ENCODE measurements at places on chromosomes 2 and 18.

DNA sequence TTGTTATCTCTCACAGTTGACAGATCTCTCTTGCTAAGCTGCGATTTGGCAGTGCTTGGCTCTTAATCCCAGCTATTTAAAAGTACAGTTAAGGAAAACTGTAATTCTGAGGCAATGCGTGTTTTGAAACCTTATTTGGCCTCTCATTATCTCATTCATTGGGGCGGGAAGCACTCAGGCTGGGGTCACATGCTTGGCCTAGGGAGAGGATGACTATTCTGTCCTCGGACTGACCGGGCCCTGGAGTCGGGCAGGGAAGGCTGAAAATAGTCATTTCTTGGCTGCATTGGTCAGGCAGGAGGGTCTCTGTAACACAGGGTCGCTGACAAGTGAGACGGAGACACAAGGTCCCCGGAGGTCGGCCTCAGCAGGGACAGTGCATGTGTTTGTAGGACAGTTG, 20.2 kb upstream of the EMILIN2 start:
- no peak for DNase-seq

DNA sequence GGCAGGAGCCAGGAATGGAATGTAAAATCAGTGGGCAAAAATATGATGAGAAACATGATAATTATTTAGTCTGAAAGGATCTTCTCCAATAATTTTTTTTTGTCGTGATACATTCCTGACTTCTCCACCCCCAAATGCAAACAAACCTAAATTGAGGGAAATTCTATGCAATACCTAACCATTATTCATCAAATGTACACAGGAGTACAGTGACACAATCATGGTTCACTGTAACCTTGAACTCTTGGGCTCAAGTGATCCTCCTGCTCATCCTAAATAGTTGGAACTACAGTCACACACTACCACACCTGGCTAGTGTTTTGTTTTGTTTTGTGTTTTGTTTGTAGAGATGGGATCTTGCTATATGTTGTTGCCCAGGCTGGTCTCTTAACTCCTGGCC, 46.5 kb downstream of the RAB10 start:
- no peak for DNase-seq

DNA sequence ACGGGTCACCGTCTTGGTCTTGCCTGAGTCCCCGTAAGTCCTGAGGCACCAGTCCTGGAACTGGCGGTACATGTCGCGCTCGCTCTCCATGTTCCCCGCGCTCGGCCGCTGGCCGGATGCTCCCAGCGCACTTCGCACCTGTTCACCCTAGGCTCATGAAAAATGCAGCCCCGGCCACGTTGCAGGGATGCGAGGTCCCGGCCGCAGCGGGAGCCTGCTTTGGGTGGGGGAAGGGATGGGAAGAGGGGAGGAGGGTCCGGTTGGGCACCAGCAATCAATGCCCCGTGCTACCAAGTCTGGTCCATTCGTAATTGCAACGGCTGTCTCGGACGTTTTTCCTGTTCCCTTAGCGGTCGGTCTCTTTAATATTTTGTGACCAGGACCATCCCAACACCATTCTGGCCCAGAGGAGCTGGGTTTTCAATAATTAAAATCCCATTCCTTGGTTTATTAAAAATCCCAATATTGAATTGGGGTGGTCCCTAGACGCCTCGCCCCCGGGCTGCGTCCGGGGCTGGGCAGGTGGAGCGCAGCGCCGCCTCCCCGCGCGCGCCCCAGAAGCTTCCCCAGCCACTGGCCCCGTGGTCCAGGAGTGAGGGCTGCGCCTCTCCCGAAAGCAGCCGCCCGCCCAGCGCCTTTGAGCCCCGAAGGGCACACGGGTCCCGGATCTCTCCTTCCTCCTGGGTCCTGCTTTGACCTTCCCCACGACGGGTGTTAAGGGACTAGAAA, 1.4 kb downstream of the NOL4 start:
- no peak for DNase-seq

DNA sequence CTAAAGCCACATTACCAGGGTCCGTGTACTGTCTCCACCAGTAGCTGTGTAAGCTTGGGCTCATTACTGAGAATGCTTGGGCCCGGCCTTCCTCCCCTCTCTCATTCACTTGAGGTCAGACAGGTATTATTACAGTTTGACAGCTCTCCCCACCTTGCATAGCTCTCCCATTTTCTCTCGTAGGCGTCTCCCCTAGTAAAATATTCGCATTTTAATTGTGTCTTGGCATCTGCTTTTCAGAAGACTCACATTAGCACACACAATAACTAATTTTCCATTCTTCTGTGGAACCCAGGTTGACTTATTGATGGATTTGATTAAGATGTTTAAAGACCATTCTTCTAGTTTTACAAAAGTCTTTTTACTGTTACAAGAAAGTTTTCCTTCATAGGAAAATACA, 71.1 kb upstream of the CYP20A1 start:
- DNase-seq, result no peak

GRCh38 chr18:50190236-50190635, 4.7 kb downstream of the MYO5B start:
- no peak for DNase-seq

DNA sequence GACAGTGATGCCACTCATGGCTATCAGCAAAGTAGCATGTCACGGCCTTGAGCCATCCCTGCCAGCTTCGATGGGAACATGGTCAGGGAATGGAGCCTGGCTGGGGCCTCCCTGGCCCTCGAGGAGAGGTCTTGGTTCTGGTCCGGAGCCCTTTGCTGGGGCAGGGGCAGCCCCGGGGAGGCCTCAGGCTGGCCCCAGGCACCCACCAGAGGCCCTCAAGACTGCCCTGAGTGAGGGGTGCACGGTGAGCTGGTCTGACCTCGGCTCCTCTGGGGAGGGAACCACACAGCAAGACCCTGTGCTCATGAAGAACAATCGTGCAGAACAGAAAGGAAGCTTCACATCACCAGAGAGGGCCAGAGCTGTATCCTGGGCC, 75.2 kb upstream of the OTOS start:
- no peak for DNase-seq

- DNase-seq, result no peak
Measured at GRCh38 chr2:137435162-137435561, 529.1 kb upstream of the HNMT start.

DNA sequence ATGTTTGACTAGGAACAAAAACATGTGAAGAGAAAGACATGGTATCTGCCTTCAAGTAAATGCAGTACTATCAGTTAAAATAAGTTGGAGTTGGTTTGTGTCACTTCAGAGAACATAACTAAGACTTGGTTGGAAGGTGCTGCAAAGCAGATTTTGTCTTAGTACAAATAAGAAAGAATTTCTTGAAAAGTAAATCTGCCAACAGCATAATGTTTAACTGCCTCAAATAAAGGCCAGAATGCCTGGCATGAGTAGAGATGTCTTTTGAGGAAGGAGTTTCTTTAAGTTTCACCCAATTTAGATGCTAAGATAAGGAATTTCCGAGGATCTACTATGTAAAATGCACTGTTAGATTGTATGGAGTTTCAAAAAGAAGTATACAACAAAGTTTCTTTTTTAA, 409.7 kb downstream of the PIK3C3 start:
- DNase-seq, result no peak

DNA sequence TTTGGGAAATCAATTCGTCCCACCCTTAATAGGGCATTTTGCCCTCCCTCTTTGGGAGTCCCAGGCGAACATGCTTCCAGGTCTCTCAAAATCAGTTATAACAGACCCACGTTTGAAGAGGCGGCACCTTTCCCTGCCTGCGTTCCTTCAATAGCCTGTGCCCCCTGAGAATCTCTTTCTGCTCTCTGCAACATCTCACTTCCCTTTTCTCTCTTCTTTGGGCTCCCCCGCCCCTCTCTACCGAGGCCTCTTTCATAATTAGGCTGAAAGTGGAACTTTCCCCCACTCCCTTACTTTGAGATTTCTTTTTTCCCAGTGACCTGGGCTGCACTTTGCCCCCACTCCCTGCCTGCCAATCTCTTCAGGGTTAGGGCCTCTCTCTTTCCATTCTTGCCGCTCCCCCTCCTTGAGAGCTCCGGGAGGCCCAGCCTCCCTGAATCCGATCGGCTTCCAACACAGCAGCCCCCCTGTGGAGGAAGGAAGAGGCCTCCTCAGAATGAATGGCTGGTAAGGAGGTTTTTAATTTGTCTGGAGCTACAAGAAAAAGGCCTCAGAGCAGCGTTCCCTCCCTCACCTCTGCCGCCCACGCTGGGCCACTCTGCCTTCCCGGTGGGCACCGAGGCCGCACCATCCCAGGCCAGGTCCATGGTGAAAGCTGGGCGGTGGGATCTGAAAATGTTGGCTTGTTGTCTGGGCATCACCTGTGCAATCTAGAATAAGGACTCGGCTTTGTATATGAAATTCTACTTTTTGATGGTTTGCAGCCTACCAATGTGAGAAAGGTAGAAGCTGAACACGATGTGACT, 162.6 kb upstream of the SIX3 start:
- no peak for DNase-seq

DNA sequence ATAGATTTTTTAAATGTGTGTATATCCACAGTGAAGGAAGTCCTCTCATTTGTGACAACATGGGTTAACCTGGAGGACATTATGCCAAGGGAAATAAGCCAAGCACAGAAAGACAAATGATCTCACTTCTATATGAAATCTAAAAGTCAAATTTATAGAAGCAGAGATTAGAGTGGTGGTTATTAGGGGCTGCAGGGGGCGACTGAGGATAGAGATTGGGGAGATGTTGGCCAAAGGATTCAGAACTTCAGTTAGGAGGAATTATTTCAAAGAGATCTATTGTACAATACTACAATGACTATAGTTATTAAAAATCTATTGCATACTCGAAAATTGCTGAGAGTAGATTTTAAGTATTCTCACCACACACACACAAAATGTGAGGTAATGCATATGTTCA, 252.4 kb upstream of the SLC39A10 start:
- DNase-seq, result no peak

DNA sequence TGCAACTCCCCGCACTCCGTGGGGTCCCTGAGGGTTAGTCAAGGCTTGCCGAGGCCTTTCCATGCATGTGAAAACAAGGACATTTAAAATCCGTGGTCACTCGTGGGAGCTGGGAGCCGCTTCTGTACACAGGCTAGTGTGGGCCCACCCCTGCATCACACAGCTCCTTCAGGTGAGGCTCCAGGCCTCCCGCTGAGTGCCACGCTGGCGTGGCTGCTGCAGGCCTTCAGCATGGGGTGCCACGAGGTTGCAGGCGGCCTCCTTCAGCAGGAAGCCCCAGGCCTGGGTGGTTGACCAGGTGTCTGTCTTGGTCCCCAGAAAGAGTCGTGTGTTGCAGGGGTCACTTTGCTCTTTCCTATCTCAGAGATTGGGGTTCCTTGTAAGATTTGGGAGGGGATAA, 6.6 kb downstream of the KLHL30 start:
- DNase-seq, result no peak

- DNase-seq, result no peak
Measured at GRCh38 chr2:57373530-57373929, 673.1 kb upstream of the VRK2 start.

DNA sequence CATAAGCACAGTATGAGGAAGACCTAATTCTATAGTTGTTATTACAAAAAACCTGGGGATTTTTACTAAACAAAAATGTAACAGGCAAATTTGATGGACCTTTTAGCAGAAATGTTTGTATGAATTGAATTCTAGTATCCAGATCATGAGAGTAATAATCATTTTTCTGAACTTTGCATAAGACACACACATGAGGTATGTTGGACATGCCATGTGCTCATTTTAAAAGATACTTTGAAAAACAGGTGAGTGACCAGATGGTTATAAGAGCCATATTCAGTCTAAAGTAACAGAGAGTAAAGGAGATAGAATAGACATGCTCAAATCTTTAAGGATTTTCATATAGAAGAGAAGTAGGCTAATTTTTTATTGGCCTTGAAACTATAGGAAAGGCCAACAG, 663.6 kb downstream of the NRXN1 start:
- DNase-seq, result no peak

DNA sequence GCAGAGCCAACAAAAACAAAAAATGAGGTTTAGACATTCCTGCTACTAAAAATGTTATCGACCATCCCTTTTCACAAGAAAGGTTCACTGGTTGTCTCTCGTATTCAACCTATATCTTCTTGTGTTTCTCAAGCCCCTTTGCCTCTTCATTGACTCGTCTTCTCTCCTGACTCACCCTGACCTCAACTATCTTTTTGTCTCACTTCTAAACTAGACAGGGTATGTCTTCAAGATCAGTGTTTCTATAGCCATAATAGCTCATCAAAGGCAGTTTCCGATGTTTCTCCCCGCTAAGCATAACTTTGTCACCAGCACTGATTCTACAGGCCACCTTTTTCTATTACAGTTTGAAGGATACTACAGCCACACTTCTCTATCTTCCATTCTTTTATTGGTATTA, 178.4 kb downstream of the MEMO1 start:
- DNase-seq, result no peak

DNA sequence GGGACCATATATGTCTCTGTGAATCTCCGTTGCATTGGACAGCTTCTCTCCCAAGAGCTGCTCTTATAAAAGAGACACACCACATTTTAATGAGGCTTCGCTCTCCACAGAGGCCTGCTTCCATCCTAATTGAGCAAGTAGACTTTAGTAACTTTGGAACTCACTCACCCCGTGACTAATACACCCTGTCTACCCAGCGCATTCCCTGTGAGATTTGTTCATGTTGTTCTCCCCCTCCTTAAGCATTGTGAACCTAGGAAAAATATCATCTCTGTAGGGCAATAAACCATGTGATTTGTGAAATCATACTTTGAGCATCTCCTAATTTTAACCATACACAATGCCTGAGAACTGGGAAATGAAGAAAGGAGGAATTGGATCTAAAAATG, 56.9 kb downstream of the MCFD2 start:
- no peak for DNase-seq

GRCh38 chr2:36178384-36178783, 177.2 kb upstream of the CRIM1 start:
- no peak for DNase-seq

DNA sequence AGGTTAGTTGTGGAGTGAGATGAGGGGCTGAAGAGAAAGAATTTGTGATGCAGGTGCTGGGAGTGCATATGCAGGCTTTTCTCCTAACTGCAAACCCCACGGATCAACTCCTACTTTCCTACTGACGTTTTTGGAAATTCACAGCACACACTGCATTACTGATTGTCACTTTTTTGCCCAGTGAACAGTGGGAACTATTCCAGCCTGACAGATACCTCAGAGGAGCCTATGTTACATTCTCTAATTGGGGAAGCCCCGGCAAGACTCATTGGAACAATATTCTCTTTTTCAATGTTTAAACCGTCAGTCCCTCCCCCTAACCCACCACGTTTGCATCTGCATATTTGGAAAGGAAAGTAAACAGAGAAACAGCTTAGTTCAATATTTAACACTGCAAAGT, 126.2 kb downstream of the DPP4 start:
- DNase-seq, result no peak

DNA sequence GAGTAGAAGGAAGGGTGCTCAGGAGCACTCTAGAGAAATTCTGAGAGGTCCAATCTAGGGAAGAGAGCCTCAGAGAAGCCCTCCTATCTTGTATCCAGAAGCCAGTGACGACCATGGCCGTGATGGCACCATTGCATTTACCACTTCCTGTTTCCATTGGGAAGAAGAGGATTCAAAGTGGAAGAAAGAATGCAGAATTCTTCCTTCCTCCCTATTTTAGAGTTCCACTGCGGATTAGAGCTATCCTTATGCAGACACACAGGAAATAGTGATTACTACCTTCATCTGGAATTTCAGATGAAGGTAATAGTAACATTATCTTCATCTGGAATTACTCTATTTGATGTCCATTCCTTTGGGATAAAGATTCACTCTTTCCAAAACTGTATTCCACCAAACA, 45.6 kb upstream of the PCBP1 start:
- no peak for DNase-seq

Measured in C1 segment of cervical spinal cord (tissue), 14 donors.